CD4-positive, alpha-beta memory T cell (primary cell): ENCODE measurements at places on chromosomes 11 and 22.

DNA sequence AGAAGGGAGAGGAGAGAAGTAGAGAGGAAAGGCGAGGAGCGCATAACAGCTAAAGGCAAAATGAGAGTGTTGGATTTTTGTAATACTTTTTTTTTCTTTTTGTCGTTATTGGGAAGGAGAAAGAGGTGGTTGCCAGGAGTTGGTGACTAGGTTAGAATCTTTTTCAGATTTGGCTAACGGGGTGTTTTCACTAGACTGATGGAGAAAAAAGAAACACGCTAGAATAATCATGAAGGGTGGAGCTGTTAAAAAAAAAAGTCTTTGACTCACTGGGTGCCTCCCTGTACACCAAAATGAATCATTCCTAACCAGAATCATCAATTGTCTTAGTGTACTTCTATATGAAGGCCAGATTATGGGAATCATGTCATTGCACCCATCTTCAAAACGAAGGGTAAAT, 12.7 kb downstream of the BLID start:
- no peak for DNase-seq

DNA sequence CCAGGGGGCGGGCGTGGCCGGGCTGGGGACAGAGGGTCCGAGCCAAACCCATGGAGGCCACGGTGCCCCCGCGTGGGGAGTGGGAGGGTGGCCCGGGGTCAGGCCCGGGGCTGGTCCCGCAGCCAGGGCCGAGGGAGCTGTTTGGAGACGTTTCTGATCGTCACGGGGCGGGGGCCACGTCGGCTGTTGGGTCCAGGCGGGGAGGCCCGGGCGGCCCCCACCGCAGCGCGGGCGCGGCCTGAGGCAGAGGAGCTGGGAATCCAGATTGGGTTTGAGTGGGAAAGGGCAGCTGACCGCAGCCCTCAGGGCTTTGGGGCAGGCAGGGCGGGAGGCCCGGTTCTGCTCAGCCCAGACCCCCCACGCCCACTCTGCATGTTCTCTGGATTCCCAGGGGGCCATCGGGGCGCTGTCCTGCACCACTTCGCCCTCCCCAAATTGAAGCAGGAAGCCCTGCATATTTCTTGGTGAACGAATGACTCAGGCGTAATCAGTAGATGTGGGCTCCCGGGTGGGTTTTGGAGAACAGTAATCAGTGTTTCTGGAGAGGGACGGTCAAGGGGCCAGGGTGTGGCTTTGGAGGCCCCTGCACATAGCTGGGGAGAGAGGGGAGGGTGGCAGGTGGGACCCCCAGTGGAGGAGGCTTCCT, 583 bp downstream of the MRPL23 start:
- DNase-seq, result no peak

DNA sequence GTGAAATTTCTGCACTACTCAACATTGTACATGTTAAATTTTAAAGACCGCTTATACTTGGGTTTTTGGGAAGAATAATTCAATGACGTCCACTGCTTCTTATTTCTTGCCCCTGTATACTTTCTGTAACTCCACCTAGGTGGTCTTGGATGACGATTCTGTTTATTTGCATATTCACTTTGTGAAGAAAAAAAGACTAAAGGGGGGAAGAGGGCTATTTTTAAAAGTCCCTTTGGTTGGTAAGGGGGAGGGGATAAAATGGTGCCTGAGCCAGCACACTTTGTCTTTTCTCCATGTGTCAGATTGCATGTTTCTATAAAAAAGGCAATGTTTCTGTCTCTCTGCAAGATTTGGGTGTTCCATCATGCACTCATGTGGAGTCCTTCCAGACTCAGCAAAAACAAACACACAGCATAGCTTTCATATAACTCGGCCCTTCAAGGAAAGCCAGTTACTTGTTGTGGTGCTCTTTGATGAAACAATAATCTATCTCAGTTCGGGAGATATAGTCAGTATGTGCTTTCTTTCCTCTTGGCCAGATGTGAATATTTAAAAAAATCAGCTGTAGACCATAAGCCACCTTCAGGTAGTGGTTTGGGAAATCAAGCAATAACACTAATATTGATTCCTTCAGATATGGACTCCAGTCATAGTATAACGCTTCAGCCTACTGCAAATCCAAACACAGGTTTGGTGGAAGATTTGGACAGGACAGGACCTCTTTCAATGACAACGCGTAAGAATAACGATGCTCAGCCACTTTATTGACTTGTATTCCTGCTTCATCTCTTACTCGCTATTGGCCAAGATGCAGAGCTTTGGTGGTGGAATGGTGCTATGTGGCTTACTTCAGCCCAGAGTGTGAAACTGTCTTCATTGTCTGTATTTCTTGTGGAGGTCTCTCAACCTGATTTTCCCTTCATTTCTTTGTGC, 68.8 kb downstream of the CD44 start:
- DNase-seq, result no peak

DNA sequence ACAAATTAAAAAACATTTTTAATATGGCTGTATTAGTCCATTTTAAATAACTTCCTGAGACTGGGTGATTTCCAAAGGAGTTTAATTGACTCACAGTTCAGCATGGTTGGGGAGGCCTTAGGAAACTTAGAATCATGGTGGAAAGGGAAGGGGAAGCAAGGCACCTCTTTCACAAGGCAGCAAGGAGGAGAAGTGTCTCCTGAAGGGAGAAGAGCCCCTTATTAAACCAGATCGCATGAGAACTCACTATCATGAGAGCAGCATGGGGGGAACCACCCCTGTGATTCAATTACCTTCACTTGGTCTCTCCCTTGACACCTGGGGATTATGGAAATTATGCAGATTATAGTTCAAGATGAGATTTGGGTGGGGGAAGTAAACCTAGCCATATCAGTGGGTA, 488.6 kb downstream of the ETS1 start:
- no peak for DNase-seq

GRCh38 chr11:120810251-120810650, 213.7 kb upstream of the TBCEL start:
- DNase-seq, result no peak

GRCh38 chr11:118606157-118606843, 1.1 kb upstream of the PHLDB1 start:
- DNase-seq, result no peak

GRCh38 chr11:30467176-30467575, 119.0 kb downstream of the MPPED2 start:
- DNase-seq, result no peak

GRCh38 chr11:70567680-70568034, 169.3 kb downstream of the CTTN start:
- DNase-seq, result no peak

- peak; percentile 76 for DNase-seq
These were observed 71.7 kb downstream of the IGLL5 start for GRCh38 chr22:22959147-22959827.

- DNase-seq, result no peak
These were observed 61.6 kb upstream of the LINC01488 start for GRCh38 chr11:69419662-69420395.

DNA sequence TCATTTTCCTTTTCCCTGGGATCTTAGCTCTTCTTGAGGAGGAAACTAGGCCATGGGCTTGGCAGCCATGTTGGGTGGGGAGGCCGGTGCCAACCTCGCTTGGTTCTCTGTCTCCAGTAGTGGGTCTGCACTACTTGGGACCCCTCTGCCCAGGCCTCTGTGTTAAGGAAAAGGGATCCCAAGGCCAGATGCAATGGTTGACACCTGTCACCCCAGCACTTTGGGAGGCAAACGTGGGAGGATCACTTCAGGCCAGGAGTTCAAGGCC, 1.9 kb upstream of the ZDHHC8 start:
- no peak for DNase-seq

DNA sequence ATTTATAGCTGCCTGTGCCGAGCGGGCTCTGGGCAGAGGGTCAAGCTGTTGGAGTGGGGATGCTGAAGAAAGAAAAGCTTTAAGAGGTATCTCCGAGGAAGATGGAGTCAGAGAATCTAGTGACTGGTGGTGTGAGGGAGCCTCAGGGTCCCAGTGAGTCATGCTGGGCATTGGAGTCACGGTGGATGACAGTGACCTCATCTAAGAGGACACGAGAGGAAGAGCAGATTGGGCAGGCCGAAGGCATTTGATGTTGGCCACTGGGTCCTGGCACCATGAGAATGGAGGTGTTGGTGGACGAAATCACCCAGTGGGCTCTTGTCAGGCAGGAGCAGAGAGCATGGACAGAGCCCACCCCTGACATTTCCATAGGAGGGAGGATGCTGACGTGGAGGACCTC, 68.4 kb downstream of the TBC1D22A start:
- DNase-seq, result no peak

DNA sequence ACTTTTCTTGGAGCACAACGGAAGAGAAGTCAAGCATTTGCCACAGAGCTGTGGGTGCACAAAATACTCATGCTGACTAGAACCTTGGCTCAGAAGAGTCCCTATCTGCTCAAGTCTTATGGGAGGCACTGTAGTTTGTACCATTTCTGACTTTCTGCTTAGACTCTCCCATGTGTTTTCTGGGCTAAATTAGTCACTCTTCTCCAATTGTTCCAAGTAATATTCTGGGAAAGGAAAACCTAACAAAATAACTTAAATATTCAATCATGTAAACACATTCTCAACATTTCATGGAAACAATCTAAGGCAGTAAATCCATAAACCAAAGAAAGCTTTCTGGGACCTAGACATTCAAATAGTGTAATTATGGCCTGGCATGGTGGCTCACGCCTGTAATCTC, 220.7 kb downstream of the SWAP70 start:
- DNase-seq, result no peak

GRCh38 chr11:12642806-12643428, 31.3 kb upstream of the TEAD1 start:
- no peak for DNase-seq

- DNase-seq, result no peak
These were observed 147.0 kb downstream of the PAX6 start for GRCh38 chr11:31664129-31664528.

- DNase-seq, result no peak
These were observed 3.2 kb downstream of the PRDM10 start for GRCh38 chr11:129999407-129999806.

DNA sequence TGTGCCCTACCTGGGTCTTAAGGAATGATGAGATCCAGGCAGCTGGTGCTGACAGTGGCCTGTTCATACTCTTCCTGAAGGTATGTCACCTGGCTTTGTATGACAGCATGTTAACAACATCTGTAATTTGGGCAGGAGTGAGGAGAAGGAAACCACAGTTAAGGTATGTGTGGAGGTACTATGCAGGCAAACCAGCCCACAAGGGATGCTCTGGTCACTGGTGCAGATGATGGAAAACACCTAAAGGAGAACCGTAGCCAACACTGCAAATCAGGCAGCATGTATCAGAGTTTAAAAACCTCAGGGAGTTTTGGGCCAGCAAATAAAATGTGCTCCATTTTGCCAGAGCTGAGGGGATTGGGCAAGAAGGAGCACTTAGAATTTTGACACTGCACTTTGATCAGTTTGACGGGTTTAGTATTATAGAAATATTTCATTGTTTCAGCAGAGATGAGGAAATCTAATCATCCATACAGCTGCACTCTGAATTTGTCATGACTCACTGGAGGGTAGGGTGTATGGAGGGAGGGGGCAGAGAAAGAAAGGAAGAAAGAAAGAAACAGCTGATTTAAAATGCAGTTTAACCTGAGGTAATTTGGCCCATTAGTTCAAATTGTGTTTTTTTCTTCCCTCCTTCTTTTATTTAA, 260.9 kb downstream of the KIRREL3 start:
- DNase-seq, result no peak

- no peak for DNase-seq
These were observed 86.3 kb upstream of the LRRC55 start for GRCh38 chr11:57095417-57095816.

DNA sequence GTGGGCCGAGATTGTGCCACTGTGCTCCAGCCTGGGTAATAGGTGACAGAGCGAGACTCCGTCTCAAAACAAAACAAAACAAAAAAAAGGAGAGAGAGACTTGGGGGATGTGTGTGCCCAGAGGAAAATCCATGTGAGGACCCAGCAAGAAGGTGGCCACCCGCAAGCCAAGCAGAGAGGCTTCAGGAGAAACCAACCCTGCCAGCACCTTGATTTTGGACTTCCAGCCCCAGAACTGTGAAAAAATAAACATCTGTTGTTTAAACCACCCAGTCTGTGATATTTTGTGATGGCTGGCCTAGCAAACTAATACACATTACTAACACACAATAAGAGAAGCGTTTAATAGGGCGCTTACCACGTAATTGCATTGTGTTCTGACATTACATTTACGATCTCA, 21.2 kb downstream of the TXN2 start:
- DNase-seq, result no peak

DNA sequence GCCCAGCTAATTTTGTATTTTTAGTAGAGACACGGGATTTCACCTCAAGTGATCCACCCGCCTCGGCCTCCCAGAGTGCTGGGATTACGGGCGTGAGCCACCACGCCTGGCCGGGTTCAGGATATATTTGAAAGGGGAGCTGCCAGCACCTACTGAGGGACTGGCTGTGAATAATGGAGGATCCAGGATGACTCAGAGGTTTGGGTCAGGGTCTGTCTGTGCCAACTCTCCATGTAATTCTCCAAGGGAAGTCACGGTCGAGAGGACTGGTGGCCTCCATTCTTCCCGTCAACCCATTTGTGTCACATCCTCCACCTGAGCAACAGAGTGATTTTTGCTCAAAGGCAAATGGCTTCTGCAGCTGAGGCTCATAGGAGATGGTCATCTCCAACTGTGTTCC, 3.6 kb upstream of the ARRB1 start:
- DNase-seq, result no peak

- DNase-seq, result no peak
These were observed 25.3 kb upstream of the DDX17 start for GRCh38 chr22:38531251-38531938.

- DNase-seq, result no peak
These were observed 46.6 kb downstream of the WNT7B start for GRCh38 chr22:45930324-45930723.

GRCh38 chr11:134519788-134520187, 107.7 kb upstream of the B3GAT1 start:
- DNase-seq, result no peak

DNA sequence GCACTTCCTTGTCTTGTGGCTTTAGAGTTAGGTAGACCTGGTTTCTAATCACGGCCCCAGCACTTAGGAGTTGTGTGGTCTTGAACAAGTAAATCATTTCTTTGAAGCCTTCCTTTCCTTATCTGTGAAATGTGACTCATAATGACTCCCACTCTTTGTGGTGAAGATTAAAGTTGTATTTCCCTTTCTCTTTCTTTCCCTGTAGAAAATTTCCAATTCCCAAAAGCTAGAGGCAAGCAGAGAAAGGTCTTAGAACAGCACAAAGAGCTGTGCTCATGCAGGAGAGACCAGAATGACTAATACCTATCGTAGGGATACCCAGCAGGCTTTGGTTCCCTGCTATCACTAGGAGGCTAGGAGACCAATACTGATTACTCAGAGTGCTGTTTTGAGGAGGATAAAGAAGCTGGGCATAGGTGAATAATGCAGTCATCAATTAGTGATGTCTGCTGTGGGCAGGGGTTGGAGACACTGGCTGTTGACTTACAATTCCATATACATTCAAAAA, 270.7 kb upstream of the SYN3 start:
- DNase-seq, result no peak

DNA sequence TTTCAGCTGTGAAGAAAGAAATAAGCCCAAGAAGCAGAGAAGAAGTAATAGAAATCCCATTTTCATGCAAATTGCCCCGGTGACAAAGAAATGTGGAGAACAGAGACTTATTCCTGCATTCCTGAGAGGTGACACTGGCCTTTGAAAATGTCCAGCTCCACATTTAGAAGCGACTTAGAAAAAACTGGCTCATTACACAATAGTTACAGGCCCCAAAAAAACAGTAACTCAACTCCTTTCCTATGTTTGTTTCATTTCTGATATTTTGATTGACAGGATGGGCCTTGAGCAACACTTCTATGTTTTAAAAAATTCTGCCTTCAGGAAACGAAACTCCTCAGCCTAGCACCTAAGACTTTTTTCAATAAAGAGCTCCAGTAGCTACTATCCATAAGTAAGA, 726.9 kb upstream of the TENM4 start:
- no peak for DNase-seq
